Stimulated activated CD4-positive, alpha-beta T cell treated with anti-CD3 and anti-CD28 coated beads, TNF-alpha, amount 100 ng/mL, for 1 hour (primary cell): ENCODE measurements at places on chromosomes 2 and 18.

DNA sequence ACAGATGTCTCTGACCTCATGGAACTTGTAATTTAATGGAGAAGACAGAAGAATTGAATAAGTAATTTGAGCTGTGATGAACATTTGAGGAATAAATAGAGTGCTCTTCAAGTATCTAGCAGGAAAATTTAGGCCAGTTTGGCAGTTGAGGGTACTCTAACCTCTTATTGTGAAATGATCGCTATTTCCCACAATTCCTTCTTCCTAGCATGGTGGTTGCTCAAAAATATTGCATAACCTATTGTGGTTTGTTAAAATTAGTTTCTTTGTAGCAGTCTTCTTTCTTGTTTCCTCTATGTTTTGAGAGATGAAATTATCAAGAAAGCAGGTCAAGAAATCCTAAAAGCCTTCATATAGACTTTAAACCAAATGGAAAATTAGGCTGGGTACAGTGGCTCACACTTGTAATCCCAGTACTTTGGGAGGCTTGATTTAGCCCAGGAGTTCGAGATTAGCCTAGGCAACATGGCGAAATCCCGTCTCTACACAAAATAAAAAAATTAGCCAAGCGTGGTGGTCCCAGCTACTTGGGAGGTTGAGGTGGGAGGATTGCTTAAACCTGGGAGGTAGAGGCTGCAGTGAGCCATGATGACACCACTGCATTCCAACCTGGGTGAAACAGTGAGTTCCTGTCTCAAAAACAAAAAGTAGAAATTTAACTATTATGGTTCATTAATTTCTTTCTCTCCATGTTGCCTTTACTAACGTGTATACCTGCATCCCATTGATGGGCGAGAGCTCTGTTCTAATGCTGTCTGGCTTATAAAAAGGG, 58.7 kb downstream of the RBKS start:
- no peak for DNase-seq

- no peak for DNase-seq
Measured at GRCh38 chr18:31446854-31447253, 687 bp upstream of the DSG3 start.

DNA sequence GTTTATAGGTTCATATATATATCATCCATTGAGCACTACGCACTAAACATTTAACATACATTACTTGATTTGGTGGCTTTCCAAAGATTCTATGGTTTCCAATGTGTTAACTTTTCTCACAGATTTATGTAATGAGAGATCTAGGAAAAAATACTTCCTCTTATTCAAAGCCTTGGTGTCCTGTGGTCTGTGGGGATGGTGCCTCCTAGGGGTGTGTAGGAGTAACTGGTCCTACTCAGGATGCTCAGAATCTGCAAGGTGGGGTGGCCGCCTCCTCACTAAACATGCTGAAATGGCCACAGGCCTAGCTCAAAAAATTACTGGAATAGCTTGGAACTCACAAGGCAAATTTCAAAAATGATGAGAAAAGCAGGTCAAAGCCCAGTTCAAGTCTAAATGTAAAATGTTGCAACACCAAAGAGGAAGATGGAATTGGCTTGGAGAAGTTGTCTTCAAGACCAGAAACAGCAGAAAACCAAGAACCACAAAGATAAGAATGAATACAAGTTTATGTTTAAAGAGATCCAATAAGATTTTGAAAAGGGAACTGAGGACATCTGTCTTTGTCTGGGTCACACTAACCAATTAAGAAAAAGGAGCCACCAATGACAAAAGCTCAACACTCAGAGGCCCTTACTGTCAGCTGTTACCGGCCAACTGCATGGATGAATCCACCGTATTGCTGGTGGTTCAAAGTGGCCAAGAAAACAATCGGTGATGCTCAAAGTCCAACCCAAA, 11.5 kb downstream of the GPR55 start:
- DNase-seq: no peak

GRCh38 chr2:45014016-45014702, 4.9 kb upstream of the SIX2 start:
- no peak for DNase-seq

DNA sequence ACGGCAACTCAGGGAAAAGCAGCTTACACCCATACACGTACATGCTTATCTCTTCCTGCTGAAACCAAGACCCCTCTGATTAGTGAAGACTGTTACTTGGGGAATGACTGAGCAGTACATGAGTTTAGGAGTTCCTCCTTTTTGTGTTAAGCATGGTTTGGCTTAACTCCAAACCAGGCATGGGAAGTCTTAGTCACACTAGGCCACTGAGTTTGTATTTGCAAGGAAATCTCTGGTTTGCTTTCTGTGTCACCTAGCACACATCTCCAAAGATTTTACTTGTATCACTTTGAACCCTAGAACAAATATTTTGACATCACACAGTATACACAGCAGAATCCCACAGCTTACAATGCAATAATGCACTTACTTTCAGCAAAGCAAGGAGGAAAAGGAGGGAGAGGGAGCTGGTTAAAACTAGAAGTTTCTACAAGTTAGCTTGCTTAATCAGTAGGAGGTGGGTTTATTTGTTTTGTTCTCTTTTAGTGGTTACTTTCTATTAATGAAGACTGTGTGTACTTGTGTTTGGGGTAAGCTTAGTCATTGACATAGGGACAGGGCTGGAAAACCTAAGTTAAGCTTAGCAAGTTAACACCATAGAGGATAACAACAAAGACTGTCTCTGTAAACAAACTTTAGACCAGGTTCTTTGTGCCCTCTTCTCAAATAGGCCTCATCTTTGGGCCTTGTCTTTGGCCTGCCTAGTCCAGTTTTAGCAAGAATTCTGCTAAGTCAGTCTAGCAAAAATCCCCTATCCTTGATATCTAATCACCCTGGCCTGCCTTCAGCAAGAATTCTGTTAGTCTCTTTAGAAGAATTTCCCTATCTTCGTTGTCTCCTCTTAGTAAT, 219.4 kb downstream of the MREG start:
- DNase-seq: no peak

DNA sequence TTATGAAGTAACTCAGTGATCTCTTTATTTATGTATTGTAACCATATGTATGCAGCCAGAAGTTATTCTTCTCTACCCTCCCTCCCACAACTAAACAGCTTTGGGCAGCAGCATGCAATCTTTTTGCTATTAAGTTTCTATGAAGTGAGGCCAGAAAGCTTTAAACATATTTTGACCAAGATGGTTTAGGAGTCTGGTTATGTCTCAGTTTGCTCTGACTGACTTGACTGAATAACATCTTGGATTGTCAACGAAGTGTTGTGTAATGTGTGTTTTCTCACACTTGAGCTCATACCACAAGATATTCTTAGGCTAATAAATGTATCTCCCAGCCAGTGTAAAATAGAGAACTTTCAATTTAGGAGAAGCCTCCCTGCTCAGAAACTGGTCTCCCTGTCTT, 104.3 kb downstream of the TTC27 start:
- no peak for DNase-seq

- no peak for DNase-seq
Measured at GRCh38 chr2:154694881-154695280, 3.6 kb upstream of the KCNJ3 start.

DNA sequence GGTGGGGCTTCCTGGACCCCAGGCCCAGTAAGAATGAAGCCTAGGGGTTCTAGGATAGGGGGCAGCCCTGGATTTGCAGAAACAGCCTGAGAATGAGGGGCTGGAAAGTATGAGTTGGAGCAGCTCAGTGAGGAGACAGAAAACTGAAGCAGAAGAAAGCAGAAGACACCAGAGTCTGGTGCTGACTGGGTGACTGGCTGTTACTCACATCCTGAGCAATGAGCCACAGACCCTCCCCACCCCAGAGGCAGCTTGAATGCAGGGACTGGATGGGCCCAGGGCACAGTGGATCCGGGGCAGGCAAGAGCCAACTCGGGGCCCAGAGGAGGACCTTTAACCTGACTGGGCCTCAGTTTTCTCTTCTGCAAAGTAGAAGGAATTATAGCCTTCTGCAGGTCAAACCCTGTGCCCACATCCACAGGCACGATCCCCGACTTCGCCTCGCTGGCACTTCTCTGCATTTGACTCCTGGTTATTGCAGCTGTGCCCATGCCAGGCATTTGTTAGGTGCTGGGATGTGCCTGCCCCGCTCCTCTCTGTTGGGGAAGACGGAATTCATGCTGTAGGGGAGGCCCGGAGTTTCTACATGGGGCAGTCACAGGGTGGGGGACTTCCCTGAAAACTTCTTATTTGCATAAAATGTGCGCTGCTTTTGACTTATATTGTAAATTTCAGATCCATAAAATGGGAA, 8.5 kb downstream of the STEAP3 start:
- DNase-seq: no peak

DNA sequence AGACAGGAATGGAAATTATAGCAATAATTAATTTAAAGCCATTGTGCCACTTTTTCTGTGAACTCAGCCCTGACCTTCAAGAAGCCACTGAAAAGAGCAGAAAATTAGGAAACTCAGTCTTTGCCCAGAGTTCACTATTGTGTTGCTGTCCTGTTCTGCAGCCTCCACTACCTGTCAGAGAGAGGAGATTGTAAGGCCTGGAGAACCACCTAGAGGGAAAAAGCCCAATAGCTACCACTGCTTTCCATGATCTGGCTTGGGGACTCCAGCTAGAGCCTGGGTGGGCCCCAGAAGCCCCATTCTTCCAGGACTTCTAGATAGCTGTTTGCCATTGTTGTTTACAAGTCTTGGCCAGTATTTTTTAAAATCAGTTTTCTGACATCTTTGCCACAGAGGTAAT, 176.1 kb upstream of the KLF7 start:
- DNase-seq: no peak

GRCh38 chr2:36329251-36329650, 26.3 kb upstream of the CRIM1 start:
- DNase-seq: no peak

DNA sequence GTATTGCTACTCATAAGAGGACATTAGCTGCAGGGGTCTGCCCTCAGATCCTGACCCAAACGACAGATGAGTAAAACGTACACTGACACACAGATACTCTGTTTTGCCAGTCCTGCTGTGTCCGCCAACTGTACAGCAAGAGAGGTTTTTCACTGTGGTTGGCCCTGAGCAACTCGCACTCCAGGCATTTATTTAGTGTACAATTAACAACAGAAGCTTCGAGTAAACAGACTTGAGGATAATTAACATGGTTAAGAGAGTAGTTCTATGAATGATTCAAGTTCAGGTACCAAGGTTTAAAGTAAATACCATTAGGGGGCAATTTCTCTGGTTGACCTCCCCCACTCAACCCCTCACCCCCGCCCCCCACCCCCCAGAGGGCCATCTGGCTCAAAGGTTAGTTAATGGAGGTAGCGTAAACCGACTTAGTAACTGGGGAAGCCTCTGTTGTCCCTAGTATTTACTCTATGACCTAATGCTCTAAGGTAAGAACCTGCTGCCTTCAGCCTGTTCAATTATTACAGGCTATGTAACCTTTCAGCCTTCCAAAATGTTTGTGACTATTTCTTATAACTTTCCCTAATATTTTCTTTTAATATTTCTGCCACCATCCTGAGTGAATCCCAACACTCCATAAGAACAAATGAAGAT, 103.9 kb upstream of the XIRP2 start:
- DNase-seq: no peak
